ENCODE measurements at places on chromosomes 6 and 20. TPM values are rescaled to one million over a fixed set of nuclear protein-coding genes. Genes with fewer than 3 reads are reported as not detected.

MATN4 gene
- total RNA-seq = not detected

BPIFB1 gene
- 0.82 TPM for total RNA-seq

OR2H1 gene
- not detected for total RNA-seq

DNA sequence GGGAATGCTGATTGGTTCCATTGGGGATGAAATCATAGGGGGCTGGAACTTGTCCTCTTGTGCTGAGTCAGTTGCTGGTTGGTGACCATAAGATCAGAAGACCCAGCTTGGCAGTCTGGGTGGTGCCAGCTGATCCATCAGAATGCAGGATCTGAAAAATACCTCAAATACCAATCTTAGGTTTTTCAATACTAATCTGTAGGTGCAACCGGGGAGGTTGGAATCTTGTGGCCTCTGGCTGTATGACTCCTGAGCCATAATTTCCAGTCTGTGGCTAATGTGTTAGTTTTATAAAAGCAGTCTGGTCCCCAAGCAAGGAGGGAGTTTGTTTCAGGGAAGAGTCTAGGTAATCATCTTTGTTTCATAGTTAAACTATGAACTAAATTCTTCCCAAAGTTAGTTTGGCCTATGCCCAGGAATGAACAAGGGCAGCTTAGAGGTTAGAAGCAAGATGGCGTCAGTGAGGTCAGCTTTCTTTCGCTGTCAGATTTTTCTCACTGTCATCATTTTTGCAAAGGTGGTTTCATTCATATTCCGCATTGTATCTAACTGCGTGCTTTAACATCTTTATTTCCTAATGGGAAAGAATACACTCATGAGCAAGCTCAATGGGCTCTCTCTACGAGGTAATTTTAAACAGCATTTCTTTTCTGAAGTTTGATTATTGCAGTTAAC, 2.0 kb downstream of the ARMH2 start:
- no peak for DNase-seq

DNA sequence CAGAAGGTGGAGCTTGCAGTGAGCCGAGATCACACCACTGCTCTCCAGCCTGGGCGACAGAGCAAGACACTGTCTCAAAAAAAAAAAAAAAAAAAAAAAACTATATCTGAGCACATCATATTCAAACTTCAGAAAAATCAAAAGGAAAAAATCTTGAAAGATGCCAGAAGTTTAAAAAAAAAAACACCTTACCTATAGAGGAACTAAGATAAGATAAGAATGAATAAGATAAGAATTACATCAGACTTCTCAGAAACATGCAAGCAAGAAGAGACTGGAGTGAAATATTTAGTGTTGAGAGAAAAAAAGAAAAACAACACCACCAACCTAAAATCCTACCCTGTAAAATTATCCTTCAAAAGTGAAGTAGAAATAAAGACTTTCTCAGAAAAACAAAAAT, 116.8 kb upstream of the ARID1B start:
- DNase-seq = no peak

- peak; percentile 69 for DNase-seq
These were observed 46.0 kb downstream of the SLC35D3 start for GRCh38 chr6:136967876-136968752.

DNA sequence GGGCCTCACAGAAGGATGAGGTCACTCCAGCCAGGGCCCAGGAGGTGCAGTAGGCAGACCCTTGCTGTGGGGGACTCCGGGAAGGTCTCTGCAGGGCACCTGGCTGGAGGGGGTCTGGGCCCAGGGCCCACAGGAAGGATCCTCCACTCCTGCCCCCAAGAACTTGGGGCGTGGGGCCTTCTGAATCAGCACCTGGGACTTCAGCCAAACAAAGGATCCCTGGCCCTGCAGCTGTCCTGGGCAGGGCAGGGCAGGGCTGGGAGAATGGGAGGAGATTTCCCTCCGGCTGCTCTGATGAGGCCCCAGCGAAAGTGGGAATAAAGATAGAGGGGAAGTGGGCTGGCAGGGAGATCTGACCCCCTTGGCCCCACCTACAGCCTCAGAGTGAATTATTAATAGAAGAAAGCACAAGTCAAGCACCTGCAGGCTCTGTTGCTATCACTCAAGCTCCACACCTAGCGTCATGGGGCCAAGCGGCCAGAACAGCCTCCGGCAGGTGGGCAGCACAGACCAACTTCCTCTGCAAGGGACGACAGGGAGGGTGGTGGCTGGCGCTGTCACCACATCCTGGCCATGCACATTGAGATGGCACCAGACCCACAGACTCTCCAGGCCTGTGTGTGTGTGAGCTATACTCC, 61.6 kb upstream of the MRPS10 start:
- DNase-seq = no peak

DNA sequence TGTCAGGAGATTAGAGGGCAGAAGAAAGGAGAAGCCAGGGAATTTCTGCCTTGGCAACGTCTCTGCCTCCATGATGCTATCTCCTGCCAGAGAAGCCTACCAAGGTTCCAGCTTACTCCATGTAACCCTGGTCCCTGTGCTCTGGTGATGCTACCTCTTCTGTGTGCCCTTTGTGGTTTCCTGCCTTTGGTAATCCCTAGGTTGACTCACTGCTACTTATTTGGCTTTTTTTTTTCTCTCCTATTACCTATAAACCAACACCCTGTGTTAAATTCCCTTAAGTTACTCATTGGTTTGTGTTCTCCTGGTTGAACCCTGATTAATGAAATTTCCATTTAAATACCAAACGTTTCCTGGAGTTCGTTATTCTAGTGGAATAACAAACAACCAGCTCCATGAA, 527.8 kb upstream of the FLRT3 start:
- DNase-seq = no peak

GRCh38 chr6:42915732-42916131, at the start of gene PTCRA:
TSS of gene PTCRA (plus strand) at chr6:42916053. CDS start at chr6:42916070, 17 bp downstream.
- DNase-seq = no peak

DNA sequence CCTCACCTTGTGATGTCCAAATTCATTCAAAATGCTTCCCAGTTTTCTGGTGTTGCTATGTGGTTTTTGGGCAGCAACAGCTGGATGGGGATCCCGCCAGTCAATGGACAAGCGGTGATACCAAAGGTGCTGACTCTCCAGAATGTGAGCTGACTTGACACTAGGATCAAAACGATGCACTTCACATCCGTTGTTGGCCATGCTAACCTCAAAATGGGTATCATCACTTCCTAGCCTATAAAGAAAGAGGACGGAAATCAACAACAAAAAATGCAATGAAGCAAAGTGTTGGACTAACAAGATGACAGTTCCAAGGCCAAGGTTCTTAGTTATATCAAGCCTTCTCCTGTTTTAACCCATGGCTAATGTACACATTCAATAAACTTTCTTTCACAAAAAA, 59.2 kb downstream of the METTL24 start:
- DNase-seq = no peak

DNA sequence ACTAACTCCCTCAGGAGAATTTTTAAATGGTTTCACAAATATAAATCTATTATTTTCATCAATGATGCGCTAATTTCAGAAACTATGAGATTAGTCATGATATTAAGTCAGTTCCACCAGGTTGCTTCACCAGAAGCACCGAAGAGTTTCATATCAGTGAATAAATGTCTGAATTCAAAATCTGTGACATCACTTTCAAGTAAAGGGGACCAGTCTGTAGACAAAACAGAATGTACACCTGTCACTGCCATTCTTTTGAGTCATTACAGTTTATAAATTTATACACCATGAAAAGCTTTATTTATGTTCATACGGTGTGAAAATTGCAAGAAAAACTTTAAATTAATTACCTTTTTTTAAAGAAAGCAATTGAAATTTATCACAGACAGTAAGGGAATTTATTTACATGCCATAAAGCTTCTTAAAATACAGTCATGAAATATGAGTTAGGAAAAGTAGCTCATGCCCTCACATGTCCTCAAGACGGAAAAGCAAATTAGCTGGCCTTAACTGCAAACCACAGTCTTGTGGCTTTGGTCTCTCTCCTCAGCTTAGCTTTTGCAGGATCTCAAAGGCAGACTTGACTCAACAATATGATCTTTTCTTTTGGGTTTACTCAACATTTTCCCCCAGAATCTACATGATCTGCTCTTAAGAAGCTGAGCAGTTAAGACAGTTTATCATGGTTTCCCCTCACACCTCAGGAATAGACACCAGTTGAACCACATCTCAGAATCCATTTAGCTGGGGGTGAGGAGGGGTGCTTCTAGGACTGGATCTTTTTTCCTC, 177.7 kb upstream of the MCHR2 start:
- DNase-seq = no peak

GRCh38 chr6:3977875-3978711, 100.8 kb downstream of the FAM217A start:
- peak; percentile 51 for DNase-seq

- no peak for DNase-seq
These were observed 39.4 kb downstream of the SCML4 start for GRCh38 chr6:107784669-107785068.

- no peak for DNase-seq
These were observed 17.9 kb upstream of the ARMC12 start for GRCh38 chr6:35718911-35719381.

Measured in HepG2 (cell line).